ENCODE measurements at places on chromosomes 2 and 18.

- no peak for DNase-seq
Observed at GRCh38 chr2:179936654-179937053, 70.4 kb downstream of the CWC22 start.

DNA sequence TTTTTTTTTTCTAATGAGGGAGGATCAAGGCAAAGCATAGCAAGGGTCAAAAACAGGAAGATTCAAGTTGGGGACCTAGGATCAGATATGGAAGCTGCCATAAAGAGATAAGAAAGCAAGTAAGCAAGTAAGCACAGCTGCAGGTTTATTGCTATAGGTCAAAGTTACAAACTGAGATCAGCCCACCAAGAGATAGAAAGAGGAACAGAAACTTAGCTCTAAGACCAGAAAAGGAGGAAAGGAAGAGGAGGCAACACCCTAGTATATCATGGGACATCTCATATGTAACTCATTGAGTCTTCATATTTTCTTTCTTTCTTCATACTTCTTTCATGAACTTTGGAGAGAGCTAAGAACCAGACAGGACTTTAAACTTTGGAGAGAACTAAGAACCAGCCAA is 295.9 kb upstream of the CRIM1 start:
- DNase-seq, result no peak

DNA sequence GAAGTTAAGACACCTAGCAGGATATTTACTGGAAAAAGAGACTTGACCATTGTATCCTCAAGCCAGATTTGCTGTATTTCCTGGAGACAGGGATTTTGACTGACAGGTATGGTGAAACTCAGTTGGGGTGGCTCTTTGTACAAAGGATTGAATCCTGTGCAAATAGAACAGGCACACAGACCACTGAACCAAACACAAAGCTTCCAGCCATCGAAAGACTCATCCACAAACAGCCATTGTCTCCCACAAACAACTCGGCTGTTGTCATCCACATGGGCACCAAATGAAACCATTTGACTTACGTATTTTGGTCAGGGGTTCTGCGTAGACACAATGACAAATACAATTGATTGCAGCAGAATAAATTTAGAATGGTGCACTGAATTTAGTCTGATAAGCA is 15.9 kb downstream of the RNF152 start:
- DNase-seq, result no peak

GRCh38 chr18:67540559-67540958 is 24.0 kb upstream of the DSEL start:
- DNase-seq, result no peak

- peak; percentile 17 for DNase-seq
Observed at GRCh38 chr2:114119862-114120261, 230.0 kb downstream of the ACTR3 start.
